ENCODE measurements at places on chromosomes 1 and 21.

- no peak for DNase-seq
These were observed 282.5 kb downstream of the RGS7 start for GRCh38 chr1:241074507-241074906.

- DNase-seq = no peak
These were observed 53.3 kb upstream of the WASF2 start for GRCh38 chr1:27543284-27543683.

DNA sequence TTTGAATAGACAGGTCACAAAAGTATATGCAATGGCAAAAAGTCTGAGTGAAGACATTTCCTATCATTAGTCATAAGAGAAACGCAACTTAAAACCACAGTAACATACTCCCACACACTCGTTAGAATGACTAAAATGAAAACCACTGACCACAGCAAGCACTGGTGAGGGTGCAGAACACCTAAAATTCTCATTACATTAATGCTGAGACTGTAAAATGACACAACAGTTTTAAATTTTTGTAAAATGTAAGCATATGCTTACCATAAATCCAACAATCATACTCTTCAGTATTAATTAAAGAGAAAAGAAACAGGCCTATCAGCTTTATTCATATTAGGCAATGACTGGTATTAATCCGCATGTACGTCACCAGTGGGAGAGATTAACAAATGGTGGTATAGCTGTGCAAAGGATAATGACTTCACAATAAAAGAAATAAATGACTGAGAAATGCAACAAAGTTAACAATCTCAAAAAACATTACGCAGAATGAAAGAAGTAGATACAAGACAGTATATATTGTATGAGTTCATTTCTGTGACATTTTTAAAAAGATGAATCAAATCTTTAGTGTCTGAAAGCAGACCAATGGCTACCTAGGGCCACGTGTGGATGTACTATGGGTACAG lies 253.5 kb downstream of the AKT3 start:
- DNase-seq = no peak

DNA sequence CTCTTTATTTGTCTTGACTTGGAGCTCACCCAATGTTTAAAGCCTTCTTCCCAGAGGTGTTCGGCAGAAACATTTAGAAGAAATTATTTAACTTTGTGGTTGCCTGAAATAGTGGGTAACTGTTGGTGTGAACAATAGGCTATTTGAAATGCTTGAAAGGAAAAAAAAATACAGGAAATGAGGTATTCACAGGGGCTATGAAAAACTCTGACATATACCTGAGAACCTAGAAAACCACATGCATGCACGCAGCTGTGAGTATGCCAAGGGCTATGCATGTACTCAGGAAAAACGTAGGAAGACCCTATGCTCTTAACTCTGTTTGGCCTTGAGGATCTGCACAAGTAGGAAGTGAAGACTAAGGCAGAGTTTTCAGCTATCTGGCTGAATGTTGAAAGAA lies 16.4 kb upstream of the RNF186 start:
- DNase-seq = no peak

DNA sequence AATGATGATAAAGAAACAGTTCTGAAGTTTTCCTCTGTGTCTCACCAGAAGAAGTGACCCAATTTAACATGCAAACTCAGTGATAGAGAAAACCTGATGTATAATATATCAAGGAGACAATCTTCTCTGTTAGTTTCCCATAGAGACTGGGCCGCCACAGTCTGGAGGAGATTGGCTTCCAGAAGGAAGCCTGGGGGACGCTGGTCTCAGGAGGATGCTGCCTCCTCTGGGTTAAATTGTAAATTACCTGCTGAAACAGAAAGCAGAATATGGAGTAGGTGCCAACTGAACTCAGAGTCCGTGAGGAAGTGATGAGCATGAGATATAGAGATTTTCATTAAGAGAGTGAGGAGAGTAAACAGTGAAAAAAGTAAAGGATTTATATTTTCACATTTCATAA lies 15.8 kb downstream of the OR14I1 start:
- DNase-seq = no peak

GRCh38 chr1:234538930-234539649 lies 60.1 kb upstream of the TARBP1 start:
- DNase-seq = no peak

DNA sequence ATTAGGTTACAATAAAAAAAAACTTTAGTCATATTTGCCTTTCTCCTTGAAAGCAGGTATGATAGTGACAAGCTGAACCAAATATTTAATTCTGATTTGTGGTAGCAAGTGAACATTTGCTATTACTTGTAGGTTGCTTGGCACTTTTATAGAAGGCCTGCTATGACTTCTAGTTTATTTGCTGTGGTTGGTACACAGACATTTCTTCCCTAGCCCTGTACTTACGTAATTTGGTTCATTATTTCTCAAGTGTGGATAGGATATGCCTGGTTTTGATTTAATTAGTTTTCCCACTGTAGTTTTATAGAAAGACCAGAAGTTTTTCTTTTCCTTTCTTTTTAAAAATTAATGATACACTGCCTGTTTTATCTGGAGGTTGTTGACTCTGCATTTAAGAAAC lies 55.9 kb downstream of the PPP2R5A start:
- no peak for DNase-seq

DNA sequence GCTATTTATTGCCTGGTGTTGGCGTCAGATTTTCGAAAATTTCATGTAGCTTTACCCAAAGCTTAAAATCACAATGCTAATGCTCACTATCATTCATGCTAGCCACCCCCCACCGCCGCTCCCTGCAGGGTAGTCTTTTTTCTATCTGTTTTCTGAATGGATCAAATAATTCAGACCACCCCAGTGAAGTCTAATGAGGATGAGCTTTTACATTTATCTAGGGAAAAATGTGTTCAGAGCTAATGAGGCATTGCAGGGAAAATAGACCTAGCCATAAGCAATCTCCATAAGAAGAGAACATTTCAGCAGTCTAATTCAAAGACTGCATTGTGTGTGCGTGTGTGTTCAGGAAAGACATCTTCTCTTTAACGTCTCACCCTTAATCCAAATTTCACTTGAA lies 533.0 kb upstream of the PRMT6 start:
- no peak for DNase-seq

GRCh38 chr1:18725231-18725895 lies 94.7 kb downstream of the PAX7 start:
- no peak for DNase-seq

- no peak for DNase-seq
These were observed 24.1 kb downstream of the COL11A1 start for GRCh38 chr1:103084181-103084580.

GRCh38 chr21:39288987-39289386 lies 24.4 kb downstream of the BRWD1 start:
- DNase-seq = no peak

GRCh38 chr1:172640111-172640510 lies 18.8 kb upstream of the FASLG start:
- DNase-seq = no peak

- DNase-seq = no peak
These were observed 2.5 kb upstream of the DHRS3 start for GRCh38 chr1:12620488-12620865.

DNA sequence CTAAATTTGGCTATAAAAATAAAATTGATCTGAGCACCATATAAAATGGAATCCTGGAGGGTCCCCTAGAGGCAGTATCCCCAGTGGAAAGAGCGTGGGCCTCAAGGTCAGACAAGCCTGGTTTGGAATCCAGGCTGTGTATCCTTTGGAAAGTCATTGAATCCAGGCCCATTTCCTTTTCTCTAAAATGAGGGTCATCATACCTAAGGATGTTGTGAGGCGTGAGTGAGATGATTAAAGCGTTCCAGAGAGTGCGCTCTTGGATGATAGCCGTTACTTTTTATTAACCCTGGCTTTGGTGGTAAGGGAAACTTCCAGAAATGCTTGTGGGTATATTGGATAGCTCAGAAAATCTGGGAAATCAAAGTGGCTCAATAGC lies 683 bp upstream of the ZNF436 start:
- DNase-seq = no peak

- DNase-seq = no peak
These were observed 19.9 kb downstream of the CLDN17 start for GRCh38 chr21:30146558-30147282.

GRCh38 chr1:176552217-176552991 lies 89.4 kb downstream of the PAPPA2 start:
- no peak for DNase-seq

DNA sequence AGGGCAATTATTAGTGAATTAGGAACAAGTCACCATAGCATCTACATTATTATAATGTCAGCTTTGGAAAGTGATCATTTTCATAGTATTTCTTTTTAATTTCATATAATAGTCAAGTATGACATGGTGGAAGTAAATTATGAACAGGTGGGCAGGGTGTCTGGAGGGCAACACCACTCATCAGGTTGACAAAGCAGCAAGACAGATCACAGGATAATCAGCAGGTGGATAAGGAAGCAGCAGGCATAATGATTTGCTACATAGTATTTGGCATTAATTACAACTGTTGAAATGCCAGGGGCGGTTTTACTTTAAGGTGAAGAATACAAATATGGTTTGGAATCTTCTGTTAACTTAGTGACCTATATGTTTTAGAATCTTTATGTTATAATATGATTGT lies 1342.2 kb downstream of the PLA2G4A start:
- DNase-seq = no peak

- DNase-seq = no peak
These were observed 36.7 kb upstream of the IL20 start for GRCh38 chr1:206828765-206829164.

DNA sequence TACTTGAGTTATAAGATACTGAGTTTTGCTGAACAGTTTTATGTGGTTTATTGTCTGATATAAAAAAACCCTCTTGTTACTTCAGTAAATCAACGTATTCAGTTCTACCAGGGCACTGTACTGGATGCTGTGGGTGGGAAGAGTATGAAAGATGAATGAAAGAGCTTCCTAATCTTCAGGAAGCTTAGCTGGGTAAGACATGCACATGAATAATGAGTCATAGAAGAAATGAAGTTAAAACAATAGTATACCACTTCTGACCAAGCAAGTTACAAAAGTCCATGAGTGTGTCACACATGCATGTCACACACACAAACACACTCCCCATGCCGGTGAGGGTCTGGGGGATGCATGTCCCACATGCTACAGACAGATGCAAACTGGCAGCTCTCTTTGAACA lies 105.9 kb downstream of the SIPA1L2 start:
- no peak for DNase-seq

GRCh38 chr1:15724949-15725880 lies 10.8 kb upstream of the SLC25A34 start:
- no peak for DNase-seq

GRCh38 chr1:109721042-109721441 lies 9.0 kb downstream of the GSTM5 start:
- no peak for DNase-seq

Data from cortex of kidney (tissue), 1 donor.